ENCODE measurements at places on chromosomes 7 and 10.
A peak's percentile ranks its signal among the peaks of the same experiment; 100 is the strongest.

- DNase-seq: no peak
Observed at GRCh38 chr10:78900715-78901430, 167.9 kb upstream of the ZMIZ1 start.

- DNase-seq: peak; percentile 68
Observed at GRCh38 chr10:23439452-23439960, 631 bp downstream of the OTUD1 start.

GRCh38 chr10:14703631-14704001 is 71.1 kb downstream of the FAM107B start:
- no peak for DNase-seq

DNA sequence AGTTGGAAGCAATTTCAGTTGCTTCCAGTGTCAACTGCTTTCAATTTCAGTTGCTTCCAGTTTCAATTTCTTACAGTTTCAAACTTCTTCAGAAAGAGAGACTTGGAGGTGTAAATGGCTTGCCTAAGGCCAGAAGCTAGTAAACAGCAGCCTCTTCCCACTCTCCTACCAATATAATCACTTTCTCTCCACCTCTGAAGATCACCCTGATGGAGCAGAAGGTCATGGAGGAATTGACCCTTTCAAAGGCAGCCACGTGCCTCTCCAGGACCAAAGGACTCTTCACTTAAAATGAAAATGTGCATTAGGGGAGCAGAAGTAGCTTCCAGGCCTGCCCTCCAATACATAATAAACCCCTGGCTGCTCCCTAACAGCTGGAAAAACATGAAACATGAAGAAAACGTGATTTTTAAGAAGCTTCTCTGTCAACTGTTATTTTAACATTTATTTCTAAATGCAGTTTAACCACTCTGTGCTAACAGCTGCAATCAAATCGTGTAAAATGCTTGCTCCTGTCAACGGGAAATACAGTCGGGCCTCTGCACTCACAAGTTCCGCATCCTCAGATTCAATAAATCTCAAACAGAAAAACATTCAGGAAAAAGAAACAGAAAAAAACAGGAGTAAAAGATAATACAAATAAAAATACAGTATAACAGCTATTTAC is 1020.6 kb downstream of the XPNPEP1 start:
- no peak for DNase-seq

DNA sequence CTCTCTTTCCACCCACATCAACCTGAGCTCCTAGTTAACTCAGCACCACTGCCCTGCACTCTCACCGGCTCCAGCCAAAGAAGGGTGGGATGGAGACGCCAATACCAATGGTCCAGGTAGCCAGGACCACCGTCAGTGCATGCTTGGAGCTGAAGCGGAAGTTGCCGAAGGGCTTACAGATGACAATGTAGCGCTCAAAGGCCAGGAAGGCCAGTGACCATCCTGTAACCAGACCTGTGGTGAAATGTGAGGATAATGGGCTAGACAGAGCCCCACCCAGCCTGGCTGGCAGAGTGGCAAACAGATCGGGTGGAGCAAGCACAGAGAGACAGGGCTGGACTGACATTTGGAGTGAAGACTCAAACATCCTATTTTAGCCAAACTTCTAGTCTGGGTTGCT is 673 bp downstream of the OPN1SW start:
- no peak for DNase-seq

- no peak for DNase-seq
Observed at GRCh38 chr7:155198196-155198892, 99.3 kb upstream of the INSIG1 start.

DNA sequence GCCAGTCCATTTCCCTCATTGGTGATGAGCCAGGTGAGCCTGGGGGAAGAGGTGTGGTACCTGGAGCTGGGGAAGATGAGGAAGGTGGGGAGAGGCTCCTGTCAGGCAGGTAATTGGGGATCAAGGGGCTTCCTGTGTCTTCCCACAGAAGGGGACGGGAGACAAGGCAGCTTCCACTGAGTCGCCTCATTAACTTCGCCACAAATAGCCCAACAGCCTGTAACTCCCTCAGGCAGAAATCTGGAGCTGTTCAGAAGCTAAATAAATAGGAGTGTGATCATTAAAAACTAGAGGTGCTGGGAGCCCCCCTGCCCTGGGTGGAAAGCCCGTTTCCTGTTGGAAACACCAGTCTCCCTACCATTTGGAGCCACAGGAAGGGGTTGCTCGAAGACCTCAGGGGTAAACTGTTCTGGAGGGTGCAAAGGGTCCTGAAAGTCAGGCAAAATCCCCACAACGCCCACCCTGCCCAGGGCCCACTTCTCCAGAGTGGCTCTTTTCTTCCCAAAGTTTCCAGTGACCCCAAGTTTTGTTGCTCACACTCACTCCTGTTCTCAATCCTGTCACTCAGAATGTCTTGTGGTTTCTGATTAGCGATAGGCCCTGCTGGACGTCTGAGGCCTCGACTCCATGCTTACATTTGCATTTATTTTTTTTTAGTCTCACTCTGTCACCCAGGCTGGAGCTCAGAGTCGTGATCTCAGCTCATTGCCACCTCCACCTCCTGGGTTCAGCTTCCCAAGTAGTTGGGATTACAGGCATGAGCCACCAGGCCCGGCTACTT is 25.7 kb downstream of the UNC5B start:
- no peak for DNase-seq

- DNase-seq: no peak
Observed at GRCh38 chr10:74213571-74214162, 62.6 kb downstream of the ADK start.

- DNase-seq: no peak
Observed at GRCh38 chr7:90175667-90176066, 21.4 kb downstream of the STEAP1 start.
